ENCODE measurements at places on chromosomes 16 and 17.

- no peak for DNase-seq
Observed at GRCh38 chr17:79086609-79087427, 12.2 kb downstream of the ENGASE start.

DNA sequence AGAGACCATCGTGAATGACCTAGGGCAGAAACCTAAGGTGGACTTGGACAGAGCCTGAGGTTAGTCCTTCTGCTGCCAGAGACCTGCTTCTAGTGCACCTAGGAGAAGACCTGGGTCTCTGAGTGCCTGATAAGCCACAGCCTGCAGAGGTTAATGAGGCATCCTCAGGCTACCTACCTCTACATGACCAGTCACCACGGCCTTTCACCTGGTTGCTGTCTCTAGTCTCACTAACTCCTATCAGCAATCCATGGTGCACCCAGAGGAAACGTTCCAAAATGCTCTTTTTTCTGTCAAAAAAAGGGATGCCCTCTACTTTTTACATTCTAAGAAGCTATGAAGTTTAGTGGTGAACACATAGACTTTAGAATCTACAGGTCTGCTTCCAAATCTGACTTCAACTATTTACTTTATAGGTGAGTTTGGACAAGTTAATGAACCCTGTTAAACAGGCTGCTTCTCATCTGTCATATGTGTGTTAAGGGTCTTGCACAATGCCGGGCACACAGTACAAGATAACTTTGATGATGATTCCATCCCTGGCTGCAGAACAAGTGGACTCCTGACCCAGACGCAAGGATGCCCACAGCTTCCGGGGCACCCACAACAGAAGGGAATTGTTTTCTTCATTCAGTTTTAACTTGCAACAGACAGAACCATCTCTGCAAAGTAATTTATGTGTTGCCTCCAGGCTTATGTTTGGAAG, 469.9 kb upstream of the CDH5 start:
- DNase-seq, result no peak

GRCh38 chr16:66678337-66678736, 18.2 kb downstream of the CMTM4 start:
- DNase-seq, result no peak

GRCh38 chr16:17723531-17724134, 252.9 kb upstream of the XYLT1 start:
- DNase-seq, result no peak

GRCh38 chr17:49637050-49637449, 40.8 kb downstream of the SPOP start:
- no peak for DNase-seq

DNA sequence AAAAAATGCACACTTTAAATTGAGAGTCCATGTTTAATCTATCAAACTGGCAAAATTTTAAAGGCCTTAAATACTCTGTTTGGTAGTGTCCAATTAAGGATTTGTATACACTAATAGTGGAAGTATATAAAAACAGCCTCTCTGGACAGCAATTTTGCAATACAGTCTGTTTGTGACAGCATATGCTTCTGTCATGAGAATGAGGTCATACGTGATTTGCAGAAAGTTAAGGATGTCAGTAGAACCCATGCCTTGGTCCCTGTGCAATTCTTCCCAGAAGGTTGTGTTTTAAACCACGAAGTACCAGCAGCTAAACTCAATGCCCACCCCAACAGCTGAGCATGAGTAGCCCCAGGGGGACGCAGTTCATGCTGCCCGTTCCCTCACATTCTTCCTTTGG, 78.4 kb downstream of the AIPL1 start:
- DNase-seq, result no peak

DNA sequence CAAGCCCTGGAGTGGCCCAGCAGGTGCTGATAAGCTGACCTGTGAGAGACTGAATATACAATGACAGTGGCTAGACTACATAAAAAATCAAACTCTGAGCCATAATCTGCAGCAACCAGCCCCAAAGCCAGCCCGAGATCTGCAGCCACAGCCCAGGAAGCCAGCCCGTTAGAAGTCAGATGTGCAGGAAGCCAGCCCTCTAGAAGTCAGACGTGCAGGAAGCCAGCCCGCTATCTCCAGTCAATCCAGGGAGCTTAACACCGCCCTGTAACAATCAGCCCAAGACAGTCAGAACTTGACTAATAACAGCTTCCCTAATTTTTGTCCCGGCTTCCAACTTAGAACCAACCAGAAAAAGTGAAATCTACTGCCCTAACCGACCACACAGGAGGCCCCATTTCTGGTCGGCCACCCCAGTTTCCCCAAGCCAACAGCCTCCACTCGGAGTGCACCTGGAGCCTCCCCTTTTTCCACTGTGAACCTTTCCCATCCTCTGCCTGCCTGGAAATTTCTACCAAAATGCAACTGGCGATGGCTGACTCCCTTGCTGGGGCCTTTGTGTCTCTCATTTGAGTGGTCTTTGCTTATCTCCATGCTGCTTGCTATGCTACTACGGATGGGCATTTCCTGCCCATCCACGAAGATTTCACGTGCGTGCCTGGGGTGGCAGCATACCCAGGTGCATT, 769.3 kb downstream of the KCNJ18 start:
- DNase-seq, result no peak
